Stimulated activated CD8-positive, alpha-beta memory T cell treated with anti-CD3 and anti-CD28 coated beads, Interleukin-15, amount 100 ng/mL, for 24 hours (primary cell): ENCODE measurements at places on chromosomes 1 and 21.

- DNase-seq = no peak
Measured at GRCh38 chr21:15688809-15689208, 41.0 kb upstream of the USP25 start.

GRCh38 chr1:171772312-171772711 lies 9.1 kb upstream of the METTL13 start:
- DNase-seq = no peak

DNA sequence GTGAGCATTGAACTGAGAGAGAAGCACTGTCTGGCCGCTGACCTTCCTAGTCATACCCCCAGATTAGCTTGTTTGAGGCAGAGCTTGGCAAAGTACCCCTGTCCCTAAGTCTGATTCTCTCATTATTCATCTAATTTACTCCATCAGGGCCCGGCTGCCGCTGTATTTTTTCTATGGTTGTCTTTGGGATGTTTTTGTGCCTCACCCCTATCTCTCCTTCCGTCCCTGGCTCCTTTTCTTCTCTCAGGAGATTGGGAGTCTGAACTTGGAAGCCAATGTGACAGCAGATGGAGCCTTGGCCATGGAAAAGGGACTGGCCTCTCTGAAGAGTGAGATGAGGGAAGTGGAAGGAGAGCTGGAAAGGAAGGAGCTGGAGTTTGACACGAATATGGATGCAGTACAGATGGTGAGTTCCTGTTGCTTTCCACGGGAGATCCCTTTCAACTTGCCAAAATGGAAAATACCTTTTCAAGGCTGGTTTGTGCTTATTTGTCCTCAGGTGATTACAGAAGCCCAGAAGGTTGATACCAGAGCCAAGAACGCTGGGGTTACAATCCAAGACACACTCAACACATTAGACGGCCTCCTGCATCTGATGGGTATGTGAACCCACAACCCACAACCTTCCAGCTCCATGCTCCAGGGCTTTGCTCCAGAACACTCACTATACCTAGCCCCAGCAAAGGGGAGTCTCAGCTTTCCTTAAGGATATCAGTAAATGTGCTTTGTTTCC lies 53.9 kb downstream of the LAMC2 start:
- no peak for DNase-seq

- DNase-seq = no peak
Measured at GRCh38 chr1:154133256-154133655, 21.6 kb downstream of the NUP210L start.

DNA sequence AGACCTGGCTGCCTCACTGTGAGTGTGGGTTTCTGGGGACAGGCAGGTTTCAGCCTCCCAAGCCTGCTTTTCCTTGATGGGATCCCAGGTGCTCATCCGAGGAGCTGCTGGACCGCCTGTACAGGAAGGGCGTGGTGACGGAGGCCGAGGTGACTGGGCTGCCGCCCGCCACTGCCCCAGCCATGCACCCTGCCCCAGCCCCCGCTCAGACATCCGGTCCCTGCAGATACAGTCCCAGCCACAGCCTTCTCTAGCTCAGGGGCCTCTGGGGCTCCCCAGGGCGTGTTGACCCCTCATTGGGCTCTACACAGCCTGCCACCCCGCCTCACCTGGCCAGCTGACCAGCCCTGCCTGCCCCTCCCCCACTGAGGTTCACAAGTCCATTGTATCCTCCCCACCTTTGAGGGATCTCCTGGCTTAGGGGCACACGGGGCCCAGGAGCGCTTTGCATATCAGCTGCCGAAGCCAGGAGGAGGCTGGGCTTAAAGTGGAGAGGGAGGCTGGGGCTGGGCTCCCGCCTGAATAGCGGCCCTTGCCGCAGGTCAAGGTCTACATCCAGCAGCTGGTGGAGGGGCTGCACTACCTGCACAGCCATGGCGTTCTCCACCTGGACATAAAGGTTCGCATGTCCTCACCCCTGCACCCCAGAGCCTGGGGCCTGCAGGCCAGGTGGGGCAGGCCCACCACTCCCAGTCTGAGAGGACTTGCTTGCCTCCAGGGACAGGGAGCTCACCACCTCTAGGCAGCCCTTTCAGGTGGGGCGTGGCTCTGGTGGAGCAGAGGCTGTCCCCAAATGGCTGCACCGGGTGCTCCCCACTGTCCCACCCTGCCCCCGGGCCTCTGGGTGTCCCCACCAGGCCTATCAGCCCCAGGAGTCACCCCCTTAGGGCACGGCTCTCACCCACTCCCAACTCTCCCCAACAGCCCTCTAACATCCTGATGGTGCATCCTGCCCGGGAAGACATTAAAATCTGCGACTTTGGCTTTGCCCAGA lies 38.5 kb downstream of the TRIM11 start:
- no peak for DNase-seq

- no peak for DNase-seq
Measured at GRCh38 chr1:94012708-94013366, 103.6 kb upstream of the GCLM start.

- DNase-seq = no peak
Measured at GRCh38 chr1:8727809-8728213, 89.6 kb downstream of the RERE start.

DNA sequence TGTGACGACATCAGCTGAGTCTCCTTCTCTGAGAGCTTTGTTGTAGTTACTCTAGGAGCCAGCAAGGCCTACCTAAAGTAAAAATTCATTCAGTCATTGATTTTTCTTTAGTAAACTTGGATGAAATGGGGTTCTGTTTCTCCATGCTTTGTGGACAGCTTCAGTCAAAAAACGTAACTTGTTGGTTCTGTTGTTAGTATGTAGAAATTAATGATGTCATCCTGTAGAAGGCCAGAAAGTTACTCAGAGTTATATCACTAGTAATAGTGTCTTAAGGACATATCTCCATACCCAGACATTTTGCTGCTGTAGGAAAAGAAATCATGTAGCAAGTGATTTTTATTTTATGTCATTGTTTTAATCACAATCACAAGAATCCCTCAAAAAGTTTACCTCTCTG lies 43.0 kb downstream of the KDM1A start:
- DNase-seq = no peak

- no peak for DNase-seq
Measured at GRCh38 chr1:179318491-179318890, 24.9 kb downstream of the SOAT1 start.

DNA sequence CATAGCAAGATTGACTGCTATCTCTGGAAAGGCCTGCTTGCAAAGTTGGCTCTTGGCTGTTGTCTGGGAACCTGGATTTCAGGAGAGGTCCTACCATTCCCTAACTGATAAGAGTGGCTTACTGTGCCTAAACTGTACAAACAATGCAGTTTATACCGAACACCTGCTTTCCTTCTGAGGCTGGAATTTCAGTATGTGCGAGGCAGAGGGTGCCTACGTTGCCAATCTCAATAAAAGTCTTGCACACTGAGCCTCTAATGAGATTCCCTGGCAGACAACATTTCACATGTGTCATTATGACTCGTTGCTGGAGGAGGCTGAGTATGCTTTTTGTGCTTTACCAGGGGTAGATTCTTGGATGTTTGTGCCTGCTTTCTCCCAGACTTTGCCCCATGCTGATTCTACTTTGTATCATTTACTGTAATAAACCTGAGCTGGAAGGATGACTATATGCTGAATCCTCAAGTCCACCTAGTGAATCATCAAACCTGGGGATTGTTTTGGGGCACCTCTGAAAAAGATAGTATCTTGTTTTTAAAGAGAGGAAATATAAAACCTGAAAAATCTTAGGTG lies 58.9 kb upstream of the GNG4 start:
- no peak for DNase-seq

DNA sequence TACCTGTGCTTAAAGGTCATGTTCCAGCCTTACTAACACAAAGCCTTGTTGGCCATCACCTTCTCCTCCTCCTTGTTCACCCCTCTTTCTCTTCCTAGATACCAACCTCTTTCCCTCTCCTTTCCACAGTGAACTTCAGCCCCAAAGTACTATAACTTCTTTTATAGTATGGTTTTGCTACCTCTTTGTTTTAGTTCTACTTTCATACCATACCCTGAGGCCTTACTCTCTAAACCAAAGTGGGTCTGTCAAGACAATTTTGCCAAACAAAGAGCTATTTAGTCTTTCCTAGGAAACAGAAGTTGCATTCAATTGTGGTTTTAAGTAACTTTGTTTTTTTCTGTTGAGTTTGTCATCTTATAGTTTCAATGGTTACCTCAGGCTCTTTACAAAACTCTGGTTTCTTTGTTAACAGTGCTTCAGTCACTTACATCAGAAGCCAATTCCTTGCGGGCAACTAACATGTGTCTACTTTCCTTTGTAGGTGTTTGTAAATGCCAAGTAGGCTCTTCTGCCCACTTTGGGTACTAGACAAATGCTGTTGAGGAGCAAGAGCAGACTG lies 623.9 kb upstream of the PKN2 start:
- DNase-seq = no peak

GRCh38 chr21:38814126-38815059 lies 8.7 kb downstream of the ETS2 start:
- no peak for DNase-seq

- no peak for DNase-seq
Measured at GRCh38 chr1:231125972-231126580, 35.8 kb upstream of the TRIM67 start.

DNA sequence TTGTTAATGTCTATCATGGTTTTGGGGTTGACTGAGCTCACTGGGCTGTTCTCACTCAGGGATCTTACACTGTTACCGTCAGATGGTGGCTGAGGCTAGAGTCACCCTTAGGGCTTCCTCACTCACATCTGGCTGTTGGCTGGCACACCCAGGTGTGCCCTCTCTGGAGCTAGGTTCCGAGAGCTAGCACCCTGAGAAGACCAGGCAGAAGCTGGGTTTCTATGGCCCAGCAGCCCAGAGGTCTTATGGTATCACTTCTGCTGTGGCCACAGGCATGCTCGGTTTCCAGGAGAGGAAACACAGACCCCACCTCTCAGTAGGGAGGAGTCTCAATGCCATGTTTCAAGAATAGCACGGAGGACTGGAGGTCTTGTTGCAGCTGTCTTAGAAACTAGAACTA lies 20.7 kb upstream of the KIF1B start:
- DNase-seq = no peak

- no peak for DNase-seq
Measured at GRCh38 chr1:209840611-209841010, 12.8 kb downstream of the UTP25 start.
